ENCODE measurements at places on chromosomes 2 and 18. TPM values are rescaled to one million over a fixed set of nuclear protein-coding genes. Genes with fewer than 3 reads are reported as not detected.

The LANCL1 gene
- total RNA-seq, result 15.1 TPM

The CD8A gene
- total RNA-seq, result 0.42 TPM

The SLC9A4 gene
- not detected for total RNA-seq

The NEB gene
- total RNA-seq, result 6.4 TPM

The DES gene
- 50.0 TPM for total RNA-seq

The PRKAG3 gene
- total RNA-seq, result not detected

The SOWAHC gene
- total RNA-seq, result 8.5 TPM

The NAT8 gene
- total RNA-seq, result 27.6 TPM

The MARCO gene
- total RNA-seq, result 82.9 TPM

The PDIA6 gene
- 205 TPM for total RNA-seq

The GKN1 gene
- not detected for total RNA-seq

The PSMA8 gene
- 0.14 TPM for total RNA-seq

The NOL4 gene
- total RNA-seq, result 0.17 TPM

The GREB1L gene
- total RNA-seq, result 3.7 TPM

The CAPN14 gene
- 0.08 TPM for total RNA-seq

The MEIS1 gene
- 8.6 TPM for total RNA-seq

The USP14 gene
- 20.9 TPM for total RNA-seq

The NLRC4 gene
- total RNA-seq, result 2.1 TPM

The ELOA2 gene
- not detected for total RNA-seq

The SLC5A7 gene
- total RNA-seq, result not detected

The FLACC1 gene
- total RNA-seq, result 7.1 TPM

The RGPD3 gene
- 0.59 TPM for total RNA-seq

The PSMG2 gene
- 24.2 TPM for total RNA-seq

Measured in liver (tissue), 10 donors.